HCEC 1CT (cell line): ENCODE measurements at places on chromosomes 5 and 9.
A peak's percentile ranks its signal among the peaks of the same experiment; 100 is the strongest.

DNA sequence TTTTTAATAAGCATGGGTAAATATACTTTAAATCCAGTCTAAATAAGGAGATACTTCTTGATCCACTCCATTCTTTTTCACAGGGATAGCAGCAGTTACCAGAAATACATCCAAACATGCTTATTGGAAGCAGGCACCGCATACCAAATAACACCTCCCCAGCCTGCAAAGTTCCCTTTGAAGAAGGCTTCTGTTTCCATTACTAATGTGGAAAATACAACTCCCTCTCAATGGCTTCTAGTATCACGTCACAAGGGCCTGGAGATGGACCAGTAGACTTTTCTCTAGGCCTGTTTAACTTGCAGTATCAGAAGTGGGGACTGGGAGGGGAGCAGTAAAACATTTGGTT lies 20.8 kb downstream of the TMEM245 start:
- DNase-seq, result no peak

DNA sequence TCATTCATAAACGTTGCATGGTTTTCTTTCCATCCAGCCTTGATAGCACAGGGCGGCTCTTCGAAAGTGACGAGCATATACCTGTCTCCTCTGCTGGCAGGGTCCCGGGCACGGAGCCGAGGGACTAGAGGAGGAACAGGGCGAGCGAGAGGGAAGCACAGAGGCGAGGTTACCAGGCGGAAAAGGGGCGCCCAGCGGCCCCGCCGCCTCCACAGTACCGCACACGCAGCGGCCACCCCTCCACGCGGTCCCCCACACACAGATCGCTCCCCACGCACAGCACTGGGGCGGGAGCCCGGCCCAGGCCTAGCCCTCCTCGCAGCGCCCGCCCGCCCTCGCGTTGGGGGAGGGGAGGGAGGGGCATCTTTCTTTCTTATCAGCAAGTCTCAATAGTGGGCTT lies 296.6 kb upstream of the DAB2 start:
- DNase-seq, result no peak

GRCh38 chr5:139549162-139549894 lies 11.8 kb upstream of the UBE2D2 start:
- DNase-seq, result no peak

- DNase-seq, result peak; percentile 95
Measured at GRCh38 chr5:14108170-14108996, 34.8 kb upstream of the TRIO start.

- no peak for DNase-seq
Measured at GRCh38 chr9:128494108-128494745, 10.3 kb upstream of the GLE1 start.

DNA sequence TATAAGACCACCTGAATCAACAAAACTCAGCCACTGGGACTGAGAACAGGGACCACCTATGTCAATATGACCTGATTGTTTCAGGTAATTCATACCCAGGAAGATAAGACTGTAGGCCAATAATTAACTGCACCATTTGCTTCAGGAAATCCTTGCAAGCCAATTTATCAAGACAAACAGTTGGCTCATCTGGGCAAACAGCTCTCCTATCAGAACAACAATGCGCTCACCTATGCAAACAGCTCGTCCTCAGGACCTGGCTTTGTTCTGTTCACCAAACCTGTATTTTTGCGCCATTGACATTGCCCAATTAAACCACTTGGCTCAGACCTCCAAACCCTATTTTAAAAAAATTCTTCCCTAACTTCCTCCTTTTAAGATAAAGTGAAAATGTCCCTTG lies 92.3 kb upstream of the MARCHF11 start:
- no peak for DNase-seq

GRCh38 chr9:131304676-131305355 lies 15.3 kb downstream of the PLPP7 start:
- no peak for DNase-seq

- DNase-seq, result peak; percentile 38
Measured at GRCh38 chr5:153672347-153673090, 182.0 kb downstream of the GRIA1 start.

DNA sequence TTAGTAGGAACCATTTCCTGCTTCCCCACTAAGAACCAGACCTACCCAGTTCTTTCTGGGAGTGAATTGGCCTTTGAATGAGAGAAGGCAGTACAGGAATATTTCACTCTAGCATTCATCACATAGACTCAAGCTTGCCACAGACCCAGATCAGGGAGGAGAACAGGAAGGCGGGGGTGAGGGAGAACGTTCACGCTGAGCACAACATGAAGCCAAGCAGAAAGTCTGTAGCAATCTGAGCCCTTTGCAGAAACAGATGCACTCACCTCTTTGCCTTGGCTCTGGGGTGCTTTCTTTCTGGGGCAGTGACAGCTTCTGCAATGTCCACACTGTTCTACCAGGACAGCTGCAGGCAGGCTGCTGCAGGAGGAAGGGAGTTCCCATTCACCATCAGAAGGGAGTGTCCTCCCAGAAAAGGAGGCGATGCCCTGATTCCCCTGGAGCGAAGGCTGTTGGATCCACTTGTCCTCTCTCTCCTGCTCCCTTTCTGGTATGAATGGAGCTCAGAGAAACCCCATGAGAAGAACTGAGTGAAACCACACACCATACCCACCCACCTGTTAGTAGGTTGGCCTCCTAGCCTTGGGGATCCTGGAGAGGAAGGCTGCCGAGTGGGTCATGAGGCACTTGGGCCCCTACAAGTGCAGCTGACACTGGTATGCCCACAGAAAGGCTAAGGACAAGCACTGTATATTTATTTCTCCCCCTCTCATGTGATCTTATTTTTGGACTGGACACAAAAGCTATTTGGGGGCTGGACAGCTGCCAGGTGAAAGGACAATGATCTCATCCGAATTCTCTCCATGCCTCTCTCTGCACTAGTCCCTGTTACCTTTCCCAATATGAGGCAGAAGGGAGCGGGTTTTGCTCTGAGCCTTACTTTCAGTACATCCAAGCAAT lies 11.7 kb upstream of the FGF1 start:
- peak; percentile 30 for DNase-seq

DNA sequence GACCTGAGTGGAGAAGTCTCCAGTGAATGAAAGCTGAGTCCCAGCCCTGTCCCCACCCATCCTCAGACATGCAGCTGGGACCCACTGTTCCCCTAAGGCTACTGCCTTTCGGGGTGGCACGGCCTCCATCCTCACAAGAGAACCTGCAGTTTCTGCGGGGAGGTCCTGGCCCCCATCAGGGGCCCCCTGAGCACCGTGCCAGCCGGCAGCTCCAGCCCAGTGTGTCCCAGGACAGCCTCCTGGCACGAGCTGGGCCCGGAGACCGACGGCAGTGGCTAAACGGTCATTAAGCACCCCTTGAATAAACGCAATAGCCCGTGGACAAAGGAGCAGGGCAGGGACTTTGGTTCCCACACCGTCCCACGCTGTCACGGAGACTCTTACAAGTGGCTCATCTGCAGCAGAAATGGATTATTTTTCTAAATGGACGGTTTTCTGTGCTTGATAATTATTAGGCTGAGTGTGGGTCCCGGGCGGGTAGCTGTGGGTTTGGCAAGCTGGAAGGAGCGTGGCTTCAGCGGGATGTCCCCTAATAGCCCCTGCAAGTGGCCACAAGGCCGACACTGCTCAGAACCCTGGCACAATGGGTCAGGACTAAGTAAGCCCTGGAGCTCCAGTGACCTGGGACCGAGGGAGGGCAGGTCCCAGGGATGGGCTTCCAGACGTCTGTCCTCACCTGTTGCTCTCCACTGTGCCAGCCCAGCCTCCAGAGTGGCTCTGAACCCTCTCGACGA lies 17.4 kb downstream of the FAM78A start:
- DNase-seq, result no peak

DNA sequence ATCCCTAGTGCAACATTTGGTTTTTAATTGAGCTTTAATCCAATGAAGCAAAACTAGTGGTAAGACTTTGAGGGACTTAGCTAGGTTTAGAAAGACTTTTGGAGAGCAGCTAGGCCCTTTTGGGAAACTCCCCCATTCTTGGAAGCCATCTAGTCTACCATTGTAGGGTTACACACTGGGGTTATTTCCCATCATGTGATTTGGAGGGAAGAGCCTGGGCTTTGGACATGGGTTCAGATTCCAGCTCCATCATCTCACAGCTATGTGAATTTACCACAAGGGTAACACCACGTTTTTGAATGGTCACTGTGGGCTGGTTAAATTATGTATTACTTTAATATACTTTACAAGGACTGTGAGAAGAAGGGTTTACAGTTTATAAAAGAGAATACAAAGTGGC lies 18.3 kb upstream of the TNFSF15 start:
- peak; percentile 79 for DNase-seq

GRCh38 chr5:79630444-79630843 lies 18.2 kb downstream of the TENT2 start:
- no peak for DNase-seq

- DNase-seq, result no peak
Measured at GRCh38 chr9:70229026-70229425, 29.8 kb upstream of the SMC5 start.

DNA sequence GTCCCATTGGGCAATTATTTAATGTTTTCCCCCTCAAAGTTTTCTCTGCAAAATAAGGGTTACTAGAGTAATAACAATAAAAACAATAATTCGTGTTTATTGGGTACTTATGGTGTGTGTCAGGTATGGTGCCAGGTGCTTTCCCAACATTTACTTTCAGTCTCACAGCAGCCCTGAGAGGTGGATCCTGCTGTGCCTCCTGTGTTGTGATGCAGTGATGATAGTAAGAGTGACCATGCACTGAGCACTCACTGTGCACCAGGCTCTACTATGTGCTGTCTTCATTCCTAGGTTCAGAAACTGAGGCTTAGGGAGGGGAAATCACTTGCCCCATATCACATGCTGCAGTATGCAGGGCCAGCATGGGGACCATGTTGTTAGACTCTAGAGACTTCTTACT lies 15.5 kb downstream of the OTULINL start:
- no peak for DNase-seq

GRCh38 chr5:78008356-78008967 lies 232.3 kb upstream of the TBCA start:
- DNase-seq, result peak; percentile 54

- DNase-seq, result no peak
Measured at GRCh38 chr9:1454616-1455347, 404.6 kb downstream of the DMRT2 start.

DNA sequence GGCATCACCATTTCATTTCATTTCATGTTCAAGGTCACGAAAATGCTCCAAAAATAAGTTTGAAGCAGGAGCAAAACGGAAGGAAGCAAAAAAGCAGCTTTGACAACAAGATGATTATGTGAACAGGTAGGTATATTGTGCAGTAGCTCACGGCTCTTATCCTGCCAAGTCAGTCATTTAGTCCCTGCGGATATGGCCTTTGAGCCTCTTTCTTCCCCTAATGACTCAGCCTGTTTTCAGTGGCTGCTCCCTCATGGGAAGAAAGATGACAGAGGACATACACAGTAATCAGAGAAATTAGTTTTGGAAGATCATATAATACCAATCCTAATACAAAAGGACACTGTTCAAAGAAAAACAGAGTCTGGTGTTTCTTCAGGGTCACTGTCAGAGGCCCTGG lies 155.8 kb upstream of the GRAMD2B start:
- no peak for DNase-seq

DNA sequence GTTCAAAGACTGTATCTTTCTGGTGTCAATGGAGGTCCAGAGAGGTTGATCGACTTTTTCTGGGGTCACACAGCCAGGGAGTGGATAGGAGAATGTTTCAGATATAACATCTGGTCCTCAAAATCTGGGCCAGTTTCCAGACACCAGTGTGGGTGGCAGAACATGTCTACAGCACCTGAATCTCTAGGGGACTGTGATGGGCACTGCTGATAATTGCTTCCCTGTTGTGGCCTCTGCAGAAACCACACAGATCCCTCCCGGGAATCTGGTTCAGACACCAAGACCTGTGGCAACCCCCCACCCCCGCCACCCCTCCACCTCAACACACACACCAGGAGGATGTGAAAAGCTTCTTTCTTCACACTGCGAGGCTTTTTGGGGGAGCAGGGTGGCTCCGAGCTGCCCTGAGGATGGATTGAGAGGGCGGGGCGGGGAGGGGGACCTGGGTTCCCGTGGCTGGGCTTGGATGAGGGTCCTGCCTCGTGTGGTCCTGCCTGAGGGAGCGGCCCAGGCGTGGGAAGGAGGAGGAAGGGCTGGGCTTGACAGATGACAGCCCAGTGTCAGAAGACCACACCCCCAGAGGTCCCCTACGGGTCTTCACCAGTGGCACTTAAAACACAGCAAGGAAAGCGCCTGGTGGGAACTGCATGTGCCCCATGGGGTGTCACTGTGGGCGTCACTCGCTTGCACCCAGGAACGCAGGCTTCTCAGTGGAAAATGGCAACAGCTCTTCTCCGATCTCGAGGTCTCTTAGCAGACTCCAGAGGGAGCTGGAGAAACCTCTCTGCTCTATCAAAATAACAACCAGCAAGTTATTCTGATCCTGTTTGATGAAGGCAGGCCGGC lies 55.2 kb downstream of the TRIP13 start:
- DNase-seq, result no peak

DNA sequence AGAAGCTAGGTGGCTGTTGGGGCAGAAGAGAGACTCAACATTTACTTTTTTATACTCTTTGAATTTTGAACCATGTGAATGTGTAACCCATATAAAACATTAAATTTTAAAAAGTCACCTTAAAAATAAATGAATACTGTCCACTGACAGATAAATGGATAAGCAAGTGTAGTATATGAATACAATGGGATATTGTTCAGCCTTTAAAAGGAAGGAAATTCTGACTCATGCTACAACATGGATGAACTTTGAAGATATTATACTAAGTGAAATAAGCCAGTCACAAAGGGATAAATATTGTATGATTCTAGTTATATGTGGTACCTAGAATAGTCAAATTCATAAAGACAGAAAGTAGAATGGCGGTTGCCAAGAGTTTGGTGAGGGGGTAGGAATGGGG lies 113.9 kb downstream of the TMEM174 start:
- DNase-seq, result no peak

GRCh38 chr5:134174841-134175839 lies 1.6 kb downstream of the SKP1 start:
- DNase-seq, result peak; percentile 67

DNA sequence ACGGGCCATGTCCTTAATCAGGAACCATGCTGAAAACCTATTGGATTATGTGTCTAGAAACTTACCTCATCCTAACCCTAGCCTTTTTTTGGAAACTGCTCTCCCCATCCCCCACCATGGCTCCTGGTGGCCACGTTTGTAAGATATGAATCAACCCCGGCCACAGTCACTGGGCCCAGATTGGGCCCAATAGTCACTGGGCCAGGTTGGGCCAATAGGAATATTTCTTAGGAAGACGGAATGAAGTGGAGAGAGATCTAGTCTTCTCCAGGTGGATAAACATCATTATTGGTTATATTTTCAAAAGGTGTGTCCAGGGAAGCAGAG lies 468.7 kb downstream of the ARHGEF28 start:
- DNase-seq, result no peak

DNA sequence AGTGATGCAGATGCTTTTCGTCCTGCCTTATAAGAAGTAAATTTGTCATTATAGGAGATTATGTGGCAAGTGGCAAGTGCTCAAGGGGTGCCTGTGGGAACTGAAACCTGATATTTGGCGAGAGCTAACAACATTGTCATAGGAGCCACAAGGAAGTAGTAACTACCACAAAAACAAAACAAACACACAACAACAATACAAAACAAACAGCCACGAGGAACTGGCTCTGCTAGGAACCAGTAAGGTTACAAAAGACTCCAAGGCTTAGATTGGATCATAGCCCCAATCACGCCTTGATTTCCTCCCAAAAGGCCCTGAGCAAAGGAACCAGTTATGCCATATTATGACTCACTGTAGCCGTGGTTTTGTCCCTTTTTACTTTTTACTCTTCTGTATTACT lies 1045.2 kb downstream of the CDH12 start:
- DNase-seq, result peak; percentile 40

GRCh38 chr9:95742821-95743220 lies 132.7 kb upstream of the ERCC6L2 start:
- DNase-seq, result no peak

- DNase-seq, result no peak
Measured at GRCh38 chr9:69818750-69819345, 1.8 kb upstream of the CFAP95 start.
